ENCODE measurements at places on chromosomes 4 and X.
A peak's percentile ranks its signal among the peaks of the same experiment; 100 is the strongest.

DNA sequence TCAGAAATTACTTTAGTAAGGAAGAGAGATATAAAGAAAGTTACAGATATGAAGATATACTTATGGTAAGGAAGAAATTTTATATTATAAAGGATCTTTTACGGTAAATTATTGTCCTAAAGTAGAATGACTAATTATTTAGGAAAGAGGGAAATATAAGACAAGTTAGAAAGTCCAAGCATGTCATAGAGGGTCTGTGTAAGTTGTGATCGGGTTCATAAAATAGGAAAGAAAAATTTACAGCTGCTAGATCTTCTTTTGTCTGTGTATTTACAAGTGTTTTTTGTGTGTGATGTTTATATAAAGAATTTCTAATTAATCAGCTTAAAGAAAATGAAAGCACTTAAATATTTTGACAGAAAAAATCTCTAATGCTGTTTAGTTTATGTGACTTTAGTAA lies 1054.9 kb upstream of the DIAPH2 start:
- no peak for DNase-seq

- DNase-seq = no peak
Observed at GRCh38 chr4:178273168-178273567, 830.9 kb upstream of the AGA start.

- no peak for DNase-seq
Observed at GRCh38 chr4:29277381-29277780, 1442.8 kb upstream of the PCDH7 start.

GRCh38 chr4:147052361-147052760 lies 106.7 kb upstream of the TTC29 start:
- no peak for DNase-seq

DNA sequence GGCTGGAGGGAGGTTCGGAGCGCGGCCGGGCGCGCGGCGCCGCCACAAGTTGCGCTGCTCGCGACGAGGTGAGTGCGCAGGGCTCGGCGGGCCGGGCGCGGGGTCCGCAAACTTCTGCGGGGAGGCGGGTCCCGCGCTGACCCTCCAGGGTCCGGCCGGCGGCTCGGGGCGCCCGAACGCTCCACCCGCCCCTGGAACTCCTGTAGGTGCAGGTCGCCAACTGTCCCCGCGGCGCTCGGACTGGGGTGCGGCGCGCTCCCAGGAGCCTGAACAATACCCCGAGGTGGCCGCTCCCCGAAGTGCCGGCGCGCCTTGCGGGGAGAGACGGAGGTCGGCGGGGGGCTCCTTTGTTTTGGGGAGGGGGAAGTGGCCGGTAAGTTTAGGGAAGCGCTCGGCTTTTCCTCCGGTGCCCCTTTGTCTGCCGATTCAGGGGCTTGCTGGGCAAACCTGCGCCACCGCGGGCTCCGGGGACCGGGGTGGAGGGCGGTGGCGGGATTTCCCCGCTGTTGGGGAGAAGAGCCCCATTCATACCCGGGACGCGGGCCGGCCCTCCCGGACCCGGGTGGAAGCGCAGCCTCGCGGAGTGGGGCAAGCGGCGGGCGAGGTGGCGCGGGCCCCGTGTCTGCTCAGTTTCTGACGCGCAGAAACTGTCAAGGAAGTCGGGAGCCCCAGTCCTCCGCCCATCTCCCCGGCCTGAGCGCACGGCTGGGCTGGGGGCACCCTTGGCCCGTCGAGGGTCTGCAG lies 694 bp downstream of the TBL1X start:
- DNase-seq = peak; percentile 44

DNA sequence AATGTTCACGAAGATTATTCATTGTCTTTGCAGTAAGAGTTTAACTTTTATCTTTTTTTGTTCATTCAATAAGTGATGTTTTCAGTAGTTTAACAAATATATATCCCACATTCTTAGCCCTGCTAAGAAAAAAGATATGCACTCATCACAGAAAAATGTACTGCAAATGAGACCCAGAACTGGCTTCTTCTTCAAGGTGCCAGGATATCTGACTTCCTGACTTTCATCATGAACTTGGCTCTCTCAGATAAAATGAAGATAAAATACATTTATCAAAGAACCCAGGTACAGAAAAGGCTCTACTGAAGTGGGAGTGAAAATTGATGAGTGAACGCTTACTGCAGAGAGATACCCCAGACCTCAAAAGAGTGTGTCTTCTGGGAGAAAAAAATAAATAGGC lies 177.8 kb upstream of the DKK2 start:
- no peak for DNase-seq

- no peak for DNase-seq
Observed at GRCh38 chr4:184191267-184191666, 26.4 kb downstream of the ENPP6 start.

- DNase-seq = no peak
Observed at GRCh38 chr4:7169134-7169533, 23.2 kb upstream of the SORCS2 start.

DNA sequence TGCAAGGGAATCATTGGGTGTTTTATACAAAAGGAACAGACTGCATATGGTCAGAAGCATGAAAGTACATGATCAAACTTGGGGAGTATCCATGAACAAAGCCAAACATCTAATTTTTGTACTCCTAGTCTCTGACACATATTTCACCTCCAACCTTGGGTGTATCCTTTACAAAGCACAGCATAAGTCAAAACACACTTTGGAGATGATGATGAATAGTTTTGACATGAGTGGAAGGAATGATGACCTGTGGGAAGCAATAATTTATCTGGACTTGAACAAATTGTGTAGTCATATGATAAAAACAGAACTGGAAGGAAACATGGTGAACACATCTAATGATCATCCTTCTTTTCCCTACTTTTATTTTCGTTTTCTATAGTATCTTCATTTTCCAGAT lies 108.7 kb upstream of the PLS3 start:
- DNase-seq = no peak

- no peak for DNase-seq
Observed at GRCh38 chrX:133983256-133983973, 2.0 kb downstream of the GPC3 start.

- no peak for DNase-seq
Observed at GRCh38 chrX:108811891-108812290, 75.5 kb upstream of the IRS4 start.

GRCh38 chr4:17502756-17503155 lies 9.1 kb downstream of the QDPR start:
- no peak for DNase-seq

DNA sequence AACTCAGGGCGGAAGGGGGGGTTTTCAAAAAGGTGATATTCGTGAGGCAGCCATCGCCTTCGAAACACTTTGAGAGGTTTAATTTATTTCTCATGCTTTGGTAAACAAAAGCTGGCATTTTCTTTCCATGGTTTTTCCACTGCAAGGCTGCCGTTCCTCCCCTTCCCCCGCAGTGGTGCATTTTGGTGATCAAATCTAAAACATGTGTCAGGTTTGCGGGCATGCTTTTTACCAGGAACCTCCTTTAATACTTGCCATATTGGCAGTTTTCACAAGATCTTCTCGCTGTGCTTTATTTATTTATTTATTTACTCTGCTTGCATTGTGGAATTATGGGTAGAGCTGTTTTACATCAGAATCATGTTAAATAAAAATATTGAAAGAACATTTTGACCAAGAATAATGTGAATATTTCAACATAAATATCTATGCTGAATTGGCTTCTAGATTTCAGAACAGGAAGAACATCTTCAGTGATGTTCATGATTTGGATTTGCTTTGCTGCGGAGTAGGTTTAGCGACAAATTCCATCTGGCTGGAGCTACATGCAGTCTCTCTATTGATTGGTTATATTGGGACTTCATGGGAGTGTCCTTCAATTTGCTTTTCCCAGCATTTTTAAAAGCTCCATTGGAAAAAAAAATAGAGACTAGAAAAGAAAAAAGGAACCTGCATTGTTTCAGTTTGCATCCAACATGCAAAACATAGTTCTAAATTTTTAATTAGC lies 54.4 kb downstream of the STOX2 start:
- no peak for DNase-seq

GRCh38 chr4:8189551-8190466 lies 9.3 kb upstream of the SH3TC1 start:
- DNase-seq = no peak

DNA sequence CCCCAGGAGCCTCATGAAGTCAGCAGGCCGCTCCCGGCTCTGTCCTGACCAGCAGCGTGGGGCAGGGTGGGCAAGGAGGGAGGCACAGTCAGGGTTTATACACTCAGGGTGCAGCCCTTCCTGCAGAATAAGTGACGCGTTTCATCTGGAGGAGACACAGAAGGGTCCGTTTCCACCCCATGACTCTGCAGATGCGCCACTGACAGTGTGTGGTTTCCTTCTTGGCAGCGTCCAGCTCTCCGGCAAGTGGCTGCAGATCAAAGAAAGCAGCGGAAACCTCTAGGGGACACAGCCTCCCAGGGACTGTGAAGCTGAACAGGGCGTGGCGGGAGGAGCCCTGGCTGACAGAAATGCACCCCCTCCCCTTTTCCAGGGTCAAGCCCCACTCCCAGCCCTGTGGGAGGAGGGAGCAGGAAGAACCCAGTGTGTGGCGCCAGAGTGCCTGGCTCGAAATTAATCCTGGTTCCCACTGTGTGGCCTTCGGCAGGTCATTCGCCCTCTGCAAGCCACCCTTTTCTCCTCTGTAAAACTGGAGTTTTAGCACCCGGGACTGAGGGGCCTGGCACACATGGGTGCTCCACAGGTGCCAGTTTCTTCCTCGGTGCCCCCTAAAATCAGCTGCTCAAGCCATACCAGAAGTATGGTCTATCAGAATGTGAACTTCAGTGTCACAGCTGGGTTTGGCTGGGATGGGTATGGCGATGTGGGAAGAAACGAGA lies 17.3 kb upstream of the TBC1D14 start:
- DNase-seq = peak; percentile 77

DNA sequence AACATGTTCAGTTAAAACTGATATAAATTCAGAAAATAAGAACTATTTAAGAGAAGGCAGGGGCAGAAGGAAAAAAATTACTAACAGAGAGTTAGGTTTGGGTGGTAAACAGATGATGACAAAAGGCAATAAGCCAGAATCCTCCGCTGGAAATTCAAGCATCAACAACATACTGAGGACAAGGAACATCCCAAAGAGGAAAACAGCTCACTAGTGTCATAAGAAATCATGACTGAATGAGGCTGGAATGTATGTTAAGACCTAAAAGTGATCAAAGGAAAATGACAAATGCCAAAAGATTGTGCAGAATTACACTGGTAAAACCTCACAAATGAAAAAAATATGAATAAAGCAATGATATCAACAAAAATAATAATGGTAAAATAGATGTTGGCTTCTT lies 88.4 kb downstream of the WDFY3 start:
- no peak for DNase-seq

DNA sequence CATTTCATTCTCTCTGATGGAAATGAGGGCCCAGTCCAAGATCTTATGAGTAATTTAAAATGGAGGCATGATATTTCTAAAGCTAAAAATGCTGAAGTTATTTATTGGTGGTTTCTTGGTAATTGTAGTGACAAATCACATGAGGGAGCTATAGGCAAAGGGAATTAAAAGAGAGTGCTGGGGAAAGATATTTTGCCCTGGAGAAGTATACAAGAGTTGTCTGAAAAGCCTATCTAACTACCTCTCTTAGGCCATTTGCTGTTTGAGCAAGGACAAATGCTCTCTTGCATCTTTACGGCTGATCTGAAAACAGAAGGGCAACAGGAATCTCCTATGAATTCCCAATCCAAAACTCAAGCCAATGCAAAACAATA lies 89.4 kb downstream of the FMR1NB start:
- DNase-seq = no peak

GRCh38 chr4:184728858-184729257 lies 5.0 kb downstream of the CENPU start:
- no peak for DNase-seq

- no peak for DNase-seq
Observed at GRCh38 chr4:93317561-93317960, 511.0 kb upstream of the ATOH1 start.

DNA sequence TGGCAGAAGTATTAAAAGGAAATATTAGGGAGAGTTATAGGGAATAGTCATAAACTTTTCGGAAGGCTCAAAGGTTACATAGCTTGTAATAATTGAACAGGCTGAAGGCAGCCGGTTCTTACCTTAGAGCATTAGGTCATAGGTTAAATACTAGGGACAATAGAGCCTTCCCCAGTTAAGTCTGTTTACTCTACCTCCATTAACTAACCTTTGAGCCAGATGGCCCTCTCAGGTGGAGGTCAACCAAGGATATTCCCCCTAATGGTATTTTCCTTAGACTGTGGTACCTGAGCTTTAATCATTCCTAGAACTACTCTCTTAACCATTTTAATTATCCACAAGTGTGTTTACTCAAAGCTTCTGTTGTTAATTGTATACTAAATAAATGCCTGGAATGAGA lies 920.9 kb upstream of the PABPC4L start:
- no peak for DNase-seq

GRCh38 chrX:119989905-119990555 lies 46.5 kb upstream of the NKAP start:
- DNase-seq = no peak

DNA sequence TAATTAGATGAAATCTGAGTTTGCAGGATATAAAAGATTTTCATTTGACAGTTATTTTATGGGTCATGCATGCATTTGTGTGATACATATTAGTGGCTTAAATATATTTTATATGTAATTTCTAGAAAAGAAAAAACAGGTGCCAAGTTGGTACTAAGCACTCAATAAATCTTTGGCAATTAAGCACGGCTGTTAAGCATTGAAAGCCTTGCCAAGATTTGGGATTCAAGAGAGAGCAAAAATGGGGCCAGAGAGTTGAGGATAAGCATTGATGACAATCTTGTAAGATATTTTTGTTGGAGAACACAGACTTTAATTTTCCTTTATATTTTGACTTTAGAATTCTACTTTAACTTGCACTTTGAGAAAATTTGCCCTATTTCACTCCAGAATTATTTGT lies 249.8 kb upstream of the MAD2L1 start:
- no peak for DNase-seq

GRCh38 chr4:121930304-121930703 lies 21.6 kb downstream of the TRPC3 start:
- no peak for DNase-seq

- DNase-seq = no peak
Observed at GRCh38 chrX:150954951-150955350, 28.2 kb upstream of the HMGB3 start.

DNA sequence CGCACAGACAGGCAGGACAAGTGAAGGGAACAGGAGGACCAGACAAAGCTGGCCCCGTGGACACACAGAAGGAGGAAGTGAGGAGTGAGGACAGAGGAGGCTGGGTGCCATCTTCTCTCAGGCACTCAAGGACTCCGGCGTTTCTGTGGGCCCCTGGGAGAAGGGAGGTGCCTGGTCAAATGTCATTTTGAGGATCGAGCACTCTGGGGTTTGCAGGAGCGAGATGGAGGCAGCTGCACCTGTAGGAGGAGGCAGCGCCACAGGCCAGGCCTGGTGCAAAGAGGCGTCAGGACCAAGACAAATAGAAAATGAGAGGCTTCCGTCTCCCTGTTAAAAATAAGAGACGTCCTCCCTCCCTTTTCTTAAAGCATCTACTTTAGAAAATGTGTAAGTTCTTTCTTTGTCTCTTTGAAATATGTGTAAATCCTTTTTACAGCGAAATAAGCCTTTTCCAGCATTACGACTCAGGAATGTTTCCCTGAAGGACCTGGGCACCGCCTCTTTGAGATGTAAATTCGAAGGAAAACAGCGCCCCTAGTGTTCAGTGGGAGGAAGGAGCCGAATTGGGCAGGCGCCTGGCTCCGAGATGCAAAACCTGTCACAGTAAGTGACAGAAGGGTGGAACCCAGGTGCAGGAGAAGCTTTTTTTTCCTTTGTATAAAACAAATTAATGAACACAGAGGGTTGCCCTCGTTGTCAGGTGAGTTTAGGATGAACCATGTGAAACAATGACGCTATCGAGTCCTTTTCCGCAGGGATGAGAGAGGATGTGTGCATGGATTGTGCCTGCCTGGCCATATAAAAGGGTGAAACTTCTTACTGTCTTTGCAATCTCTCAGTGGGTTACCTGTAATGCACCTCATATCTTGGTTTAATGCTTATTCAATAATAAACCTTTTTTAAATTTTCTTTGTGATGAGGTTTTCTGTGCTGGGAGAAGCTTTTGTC lies 1.4 kb upstream of the C4orf50 start:
- DNase-seq = peak; percentile 77

Data from suppressor macrophage treated with lipopolysaccharide for 1 hour (primary cell).